ENCODE measurements at places on chromosomes 2 and 18.

DNA sequence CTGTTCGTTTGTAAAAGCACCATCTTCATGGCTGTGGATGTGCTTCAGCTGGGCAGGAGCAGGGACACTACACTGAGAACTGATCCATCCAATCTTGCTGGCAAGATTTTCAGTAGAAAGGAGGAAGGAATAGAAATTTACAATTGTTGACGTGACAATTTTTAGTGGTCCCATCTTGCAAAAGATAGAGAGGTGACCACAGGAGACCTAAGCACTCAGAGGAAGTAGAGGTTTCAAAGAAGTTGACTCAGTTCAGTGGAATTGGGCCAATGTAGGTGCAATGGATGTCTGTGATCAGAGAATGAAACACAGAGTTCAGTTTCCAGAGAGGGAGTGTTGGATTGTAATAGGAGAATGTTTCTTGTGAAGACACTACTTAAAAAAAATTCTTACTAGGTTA is 1.4 kb downstream of the UGT1A5 start:
- DNase-seq: no peak

DNA sequence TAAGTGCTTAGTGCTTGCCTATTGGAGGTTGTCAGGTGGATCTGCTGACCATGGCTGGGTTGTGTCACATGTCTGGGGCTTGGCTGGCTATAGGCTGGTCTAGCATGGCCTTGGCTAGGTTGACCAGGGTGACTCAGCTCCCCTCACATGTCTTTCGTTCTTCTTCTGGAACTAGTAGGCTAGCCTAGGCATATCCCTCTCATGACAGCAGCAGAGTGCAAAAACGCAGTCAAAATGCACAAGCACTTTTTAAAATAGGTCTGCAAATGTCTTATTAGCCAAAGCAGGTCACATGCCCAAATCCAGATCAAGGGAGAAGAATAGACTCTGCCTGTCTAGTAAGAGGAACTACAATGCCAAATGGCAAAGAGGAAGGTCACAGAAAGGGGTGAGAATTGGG is 179.7 kb upstream of the ACVR2A start:
- DNase-seq: no peak

- no peak for DNase-seq
Observed at GRCh38 chr2:126771501-126772195, 115.7 kb downstream of the GYPC start.

DNA sequence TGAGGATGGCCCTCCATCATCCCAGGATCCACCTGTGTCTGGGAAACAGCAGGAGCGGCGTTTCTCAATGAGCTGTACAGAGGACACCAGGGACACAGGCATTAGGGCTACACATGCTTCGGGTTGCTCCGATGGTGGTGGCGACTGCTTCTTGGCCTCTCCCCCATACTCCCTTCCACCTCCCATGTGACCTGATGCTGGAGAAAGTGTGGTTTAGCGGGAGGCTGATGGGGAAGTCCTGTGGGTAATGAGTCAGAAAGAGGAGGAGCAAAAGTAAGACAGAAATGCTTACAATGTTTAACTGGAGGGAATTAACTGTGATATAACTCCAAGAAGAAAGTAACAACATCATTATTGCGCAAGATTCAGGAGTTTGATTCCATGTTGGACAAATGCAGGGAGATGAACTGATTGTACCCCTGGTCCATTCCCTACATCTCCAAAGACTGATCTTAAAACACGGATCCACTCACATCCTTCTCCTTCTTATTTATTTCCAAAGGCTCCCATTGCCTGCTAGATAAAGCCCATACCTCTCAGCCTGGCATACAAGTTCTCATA is 186.6 kb downstream of the NRP2 start:
- DNase-seq: no peak

DNA sequence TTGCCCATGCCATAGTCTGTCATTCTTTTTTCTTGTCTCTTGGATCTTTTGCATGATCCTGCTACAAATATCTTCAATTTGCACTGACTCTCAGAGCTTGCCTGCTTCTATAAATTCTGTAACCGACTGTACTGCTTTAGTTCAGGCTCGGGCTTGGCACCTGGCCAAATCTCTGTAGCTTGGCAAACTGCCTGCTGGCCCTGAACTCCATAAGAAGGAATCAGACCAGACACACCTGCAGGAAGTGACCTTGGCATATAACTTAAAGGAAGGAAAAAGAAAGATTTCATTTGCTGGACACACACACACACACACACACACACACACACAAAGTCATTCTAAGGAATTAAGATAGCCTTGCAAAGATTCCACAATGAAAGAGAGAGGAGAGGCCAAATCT is 291.2 kb upstream of the DDX18 start:
- DNase-seq: no peak

Data from stimulated activated CD4-positive, alpha-beta T cell treated with anti-CD3 and anti-CD28 coated beads, Interleukin-1b, Interleukin-23, amount 100 ng/mL, for 24 hours (primary cell).